Motor neuron (in vitro differentiated cells): ENCODE measurements at places on chromosomes 3 and 15. TPM values are rescaled to one million over a fixed set of nuclear protein-coding genes. Genes with fewer than 3 reads are reported as not detected.

- ATAC-seq, result no peak
These were observed 12.4 kb downstream of the ZNF710 start for GRCh38 chr15:90013503-90013937.

DNA sequence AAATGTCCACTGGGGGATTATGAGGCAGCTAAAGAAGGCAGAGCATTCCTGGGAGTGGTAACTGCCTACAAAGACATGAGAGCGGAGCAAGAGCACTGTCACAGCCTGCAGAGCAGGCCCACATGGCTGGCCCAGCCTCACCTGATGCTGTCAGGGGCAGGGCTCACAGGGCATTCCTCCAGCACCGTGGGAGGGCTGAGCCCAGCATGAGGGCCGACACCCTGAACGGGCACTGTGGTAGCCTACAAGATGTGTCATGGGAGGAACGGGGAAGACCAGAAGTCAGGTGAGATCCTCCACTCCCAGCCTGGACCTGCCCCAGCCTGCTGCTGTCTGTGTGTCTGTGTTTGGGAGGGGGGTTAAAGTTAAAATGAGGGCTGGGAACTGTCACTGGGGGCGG is 30.1 kb downstream of the CCDC12 start:
- no peak for ATAC-seq

GRCh38 chr3:150764566-150764965 is 1.6 kb upstream of the SIAH2 start:
- ATAC-seq, result no peak

DNA sequence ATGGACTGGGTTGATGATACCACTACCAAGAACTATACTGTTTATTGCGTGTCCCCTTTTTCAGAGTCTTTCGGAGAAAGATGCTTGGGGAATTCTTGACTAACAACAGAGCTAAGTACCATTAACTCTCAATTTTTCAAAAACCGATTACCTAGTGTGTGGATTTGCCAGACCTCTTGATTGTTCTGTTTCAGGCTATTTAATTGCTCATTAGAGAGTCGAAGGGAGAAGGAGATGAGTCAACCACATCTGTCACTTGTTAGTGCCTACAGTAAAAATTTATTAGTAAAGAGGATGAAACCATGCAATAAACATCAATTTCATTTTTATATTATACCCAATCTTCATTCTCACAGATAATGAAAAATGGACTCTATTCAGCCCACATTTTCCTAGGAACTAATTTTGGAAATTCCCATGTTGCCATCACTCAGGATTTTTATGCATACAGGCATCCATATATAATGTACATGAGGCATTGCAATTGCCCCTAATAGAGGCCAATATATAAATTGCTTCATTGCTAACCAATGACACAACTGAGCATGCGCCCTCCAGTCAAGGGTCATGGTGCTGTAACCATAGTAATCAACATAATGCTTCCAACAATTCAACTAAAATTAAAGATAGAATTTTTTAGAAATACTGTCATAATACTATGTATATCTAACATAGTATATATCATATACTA is 541.7 kb downstream of the TBL1XR1 start:
- peak; percentile 94 for ATAC-seq

- no peak for ATAC-seq
These were observed 25.8 kb downstream of the DNASE1L3 start for GRCh38 chr3:58184982-58185360.

DNA sequence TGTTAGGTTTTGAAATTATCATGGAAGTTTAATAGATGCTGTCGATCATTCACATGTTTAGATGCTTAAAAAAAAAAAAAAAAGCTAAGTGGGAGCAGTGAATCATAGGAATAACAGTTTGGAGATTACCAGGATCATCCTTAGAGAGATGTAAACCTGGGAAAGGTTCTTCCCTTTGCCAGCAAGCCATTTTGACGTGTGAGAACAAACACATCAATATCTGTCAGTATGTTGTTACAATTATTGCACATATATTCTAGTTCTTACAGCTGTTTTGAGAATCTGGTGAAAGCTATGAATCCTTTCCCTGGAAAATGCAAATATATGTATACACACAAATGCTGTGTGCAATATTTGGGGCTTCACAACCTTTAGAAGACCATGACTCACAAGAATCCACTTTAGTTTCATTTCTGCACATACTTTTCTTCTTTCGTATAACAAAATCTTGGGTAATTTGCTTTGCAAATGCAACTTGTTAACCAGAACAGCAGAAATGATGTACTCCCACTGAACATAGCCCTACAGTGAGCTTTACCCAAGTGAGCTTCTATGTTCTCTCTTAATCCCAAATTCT is 12.0 kb downstream of the NFKBIZ start:
- no peak for ATAC-seq

- no peak for ATAC-seq
These were observed 85.0 kb upstream of the GALNT15 start for GRCh38 chr3:16089521-16089920.

STRA6 gene
- total RNA-seq, result 11.2 and 14.4 TPM in 2 replicates

ADIPOQ gene
- not detected in 2 replicates for total RNA-seq
